Activated CD8-positive, alpha-beta memory T cell treated with anti-CD3 and anti-CD28 coated beads, Interleukin-2, amount 10 ng/mL, durations not matched to agents 7 days and 5 days (primary cell): ENCODE measurements at places on chromosomes 4 and X. TPM values are rescaled to one million over a fixed set of nuclear protein-coding genes. Genes with fewer than 3 reads are reported as not detected.

The ITIH6 gene
- not detected for total RNA-seq

The F8A3 gene
- total RNA-seq = 10.8 TPM

The WDFY3 gene
- total RNA-seq = 0.09 TPM

The PRDM8 gene
- 21.7 TPM for total RNA-seq

The PRSS12 gene
- total RNA-seq = not detected

The ADAMTS3 gene
- total RNA-seq = not detected

The TRIM75 gene
- total RNA-seq = not detected

DNA sequence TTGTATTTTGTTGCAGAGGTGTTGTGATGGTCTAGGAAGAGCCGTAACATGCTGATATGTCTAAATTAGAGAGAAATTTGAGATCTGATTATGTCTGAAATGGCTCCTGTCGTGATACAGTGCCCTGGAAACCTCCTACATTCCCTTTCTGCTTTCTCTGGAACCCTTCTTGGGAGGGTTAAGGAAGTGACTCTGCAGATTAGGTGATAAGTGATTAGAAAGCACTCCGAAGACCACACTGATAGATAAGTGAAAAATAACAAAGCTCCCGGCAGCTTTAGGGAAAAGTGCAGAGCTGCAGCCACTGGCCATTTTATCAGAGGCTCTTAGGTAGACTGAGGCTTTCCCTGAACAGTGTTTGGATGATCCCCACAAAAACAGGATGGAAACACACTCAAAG is 110.6 kb downstream of the MGST2 start:
- DNase-seq = no peak

DNA sequence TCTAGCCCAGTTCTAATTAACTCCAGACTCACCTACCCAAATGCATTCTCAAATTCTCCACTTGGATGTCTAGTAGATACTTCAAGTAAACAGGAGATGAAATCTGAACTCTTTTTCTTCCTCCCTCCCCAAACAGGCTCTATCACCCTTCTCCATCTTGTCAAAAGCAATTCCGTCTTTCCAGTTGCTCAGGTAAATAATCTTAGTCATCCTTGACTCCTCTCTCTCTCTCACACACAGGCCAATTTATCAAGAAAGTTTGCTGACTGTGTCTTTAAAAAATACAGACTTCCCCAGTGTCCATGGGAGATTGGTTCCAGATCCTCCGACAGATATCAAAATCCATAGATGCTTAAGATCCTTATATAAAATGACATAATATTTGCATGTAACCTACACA is 12.9 kb downstream of the TXK start:
- DNase-seq = no peak

GRCh38 chr4:81039351-81039972 is 9.0 kb downstream of the BMP3 start:
- no peak for DNase-seq

DNA sequence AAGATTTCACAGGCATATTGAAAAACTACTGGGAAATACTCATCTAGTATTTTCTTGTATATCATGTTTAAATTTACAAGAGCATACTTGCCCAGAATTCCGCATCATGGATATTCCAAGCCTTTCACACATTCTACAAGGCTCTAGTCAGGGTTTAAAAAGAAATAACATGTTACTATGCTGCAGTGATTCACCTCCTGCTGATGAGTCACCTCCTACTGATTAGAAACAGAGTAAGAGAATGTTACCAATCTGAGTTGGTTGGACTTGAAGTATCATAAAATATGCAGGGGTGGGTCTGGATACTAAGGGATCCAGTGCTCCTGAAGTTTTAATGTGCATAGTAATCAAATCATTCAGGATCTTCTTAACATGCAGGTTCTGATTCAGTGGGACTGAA is 192.0 kb upstream of the ANK2 start:
- no peak for DNase-seq

- DNase-seq = no peak
Measured at GRCh38 chr4:156894234-156894633, 77.4 kb downstream of the PDGFC start.

GRCh38 chrX:141176586-141177451 is at the start of gene LDOC1:
Gene LDOC1, minus strand, starts transcription at chrX:141177129. Its CDS starts 108 bp downstream, at chrX:141177021.
- peak; percentile 53 for DNase-seq

GRCh38 chr4:184734758-184735157 is 862 bp upstream of the CENPU start:
- no peak for DNase-seq

- DNase-seq = peak; percentile 91
Measured at GRCh38 chr4:40196724-40197281, at the start of gene RHOH. Gene RHOH, plus strand, starts transcription at chr4:40197031. Its CDS starts 46,356 bp downstream, at chr4:40243387.

DNA sequence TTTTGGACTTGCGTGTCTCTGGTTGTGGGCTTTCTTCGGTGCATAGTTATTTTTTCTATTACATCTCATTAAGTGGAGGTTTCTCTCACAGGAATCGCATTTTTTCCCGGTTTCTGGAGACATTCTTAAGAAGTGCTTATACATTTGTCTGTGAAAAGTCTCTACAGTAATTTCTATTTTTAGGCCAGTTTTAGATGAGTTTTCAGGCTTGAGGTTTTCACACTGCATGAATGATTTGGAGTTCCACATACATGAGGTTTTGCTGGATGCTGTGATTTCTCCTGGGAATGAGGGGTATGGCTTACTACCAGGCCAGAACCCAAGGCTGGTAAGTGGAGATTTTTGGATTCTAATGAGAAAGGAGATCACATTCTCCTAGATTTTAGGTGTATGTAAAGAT is 422.6 kb upstream of the SLIT2 start:
- no peak for DNase-seq

DNA sequence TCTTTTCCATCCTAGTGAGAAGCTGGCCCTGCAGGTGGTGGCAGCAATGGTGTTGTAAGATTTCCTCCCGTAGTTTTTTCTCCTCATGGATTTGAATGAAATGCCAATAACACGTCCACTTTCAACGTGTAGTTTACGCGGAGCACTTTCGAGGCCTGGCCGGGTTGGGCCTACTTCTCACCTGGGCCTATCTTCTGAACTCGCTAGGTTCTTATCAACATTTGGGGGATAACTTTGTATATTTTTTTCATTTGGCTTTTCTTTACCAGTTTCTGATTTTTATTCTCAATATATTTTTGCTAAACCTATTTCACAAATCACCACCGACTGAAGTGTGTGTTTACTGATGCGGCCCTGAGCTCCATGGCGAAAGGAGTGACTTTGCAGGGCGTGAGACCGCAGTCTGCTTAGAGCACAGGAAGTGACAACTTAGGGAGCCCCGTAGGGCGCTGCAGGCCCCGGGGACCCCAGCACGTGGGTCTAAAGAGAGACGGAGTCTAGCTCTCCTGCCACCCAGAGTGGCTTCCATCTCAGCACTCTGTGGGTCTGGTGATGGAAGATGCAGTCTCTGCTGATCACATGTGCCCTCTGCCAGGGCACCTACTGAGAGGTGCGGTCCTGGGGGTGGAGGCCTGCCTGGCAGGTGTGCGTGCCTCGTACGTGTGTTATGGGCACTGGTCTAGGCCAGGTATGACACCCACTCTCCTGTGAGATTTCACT is 29.1 kb downstream of the NELFA start:
- no peak for DNase-seq

DNA sequence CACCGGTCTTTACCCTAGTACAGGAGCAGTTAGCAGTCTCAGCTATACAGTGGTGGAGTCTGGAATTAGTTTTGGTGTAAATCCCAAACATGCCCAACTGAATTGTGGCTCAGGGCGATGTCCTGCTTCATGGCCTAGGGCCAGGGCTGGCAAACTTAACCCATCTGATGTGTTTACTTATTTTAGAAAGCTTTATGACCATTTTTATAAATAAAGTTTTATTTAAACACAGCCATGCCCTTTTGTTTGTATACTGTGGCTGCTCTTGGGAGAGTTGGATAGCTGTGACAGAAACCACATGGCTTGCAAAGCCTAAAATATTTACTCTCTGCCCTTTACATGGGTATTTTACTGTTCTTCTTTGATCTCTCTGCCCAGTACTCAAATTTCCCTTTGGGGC is 7.1 kb downstream of the FRMPD4 start:
- DNase-seq = no peak

DNA sequence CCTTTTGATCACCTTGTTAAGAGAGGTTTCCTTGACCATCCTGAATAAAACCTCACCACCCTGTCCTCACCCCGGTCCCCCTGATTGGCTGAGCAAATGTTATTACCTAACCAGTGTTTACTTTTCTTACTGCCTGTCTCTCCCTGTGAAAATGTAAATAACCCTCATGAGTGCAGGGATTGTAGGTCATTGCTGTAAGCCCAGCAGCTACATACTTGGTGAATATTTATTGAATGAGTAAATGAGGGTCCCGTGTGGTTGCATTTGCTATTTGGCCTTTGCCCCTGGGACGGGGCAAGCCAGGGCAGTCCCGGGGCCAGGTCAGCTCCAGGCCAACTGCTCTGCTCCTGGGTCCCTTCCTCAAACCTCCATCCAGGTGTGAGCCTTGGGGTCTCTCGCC is 55.5 kb upstream of the CLCN4 start:
- no peak for DNase-seq

- peak; percentile 54 for DNase-seq
Measured at GRCh38 chr4:139015948-139016471, 429 bp downstream of the NOCT start.

DNA sequence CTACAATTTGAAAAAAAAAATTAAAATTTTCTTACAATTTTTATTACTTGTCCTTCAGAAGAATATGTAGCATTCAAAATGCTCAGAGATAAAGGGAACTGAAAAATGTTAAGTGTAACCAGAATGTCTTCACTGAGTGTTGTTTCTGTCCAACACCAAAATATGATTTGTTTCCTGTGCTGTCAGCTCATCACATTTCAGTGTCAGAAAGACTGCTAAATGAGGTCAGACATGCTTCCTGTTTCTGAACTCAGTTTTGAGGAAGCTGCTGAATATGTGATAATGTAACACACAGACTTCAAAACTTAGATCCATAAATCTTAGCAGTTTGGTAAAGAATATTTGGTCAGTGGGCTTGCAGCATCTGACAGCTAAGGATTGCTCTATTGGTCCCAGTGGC is 1849.7 kb downstream of the PCDH7 start:
- no peak for DNase-seq

DNA sequence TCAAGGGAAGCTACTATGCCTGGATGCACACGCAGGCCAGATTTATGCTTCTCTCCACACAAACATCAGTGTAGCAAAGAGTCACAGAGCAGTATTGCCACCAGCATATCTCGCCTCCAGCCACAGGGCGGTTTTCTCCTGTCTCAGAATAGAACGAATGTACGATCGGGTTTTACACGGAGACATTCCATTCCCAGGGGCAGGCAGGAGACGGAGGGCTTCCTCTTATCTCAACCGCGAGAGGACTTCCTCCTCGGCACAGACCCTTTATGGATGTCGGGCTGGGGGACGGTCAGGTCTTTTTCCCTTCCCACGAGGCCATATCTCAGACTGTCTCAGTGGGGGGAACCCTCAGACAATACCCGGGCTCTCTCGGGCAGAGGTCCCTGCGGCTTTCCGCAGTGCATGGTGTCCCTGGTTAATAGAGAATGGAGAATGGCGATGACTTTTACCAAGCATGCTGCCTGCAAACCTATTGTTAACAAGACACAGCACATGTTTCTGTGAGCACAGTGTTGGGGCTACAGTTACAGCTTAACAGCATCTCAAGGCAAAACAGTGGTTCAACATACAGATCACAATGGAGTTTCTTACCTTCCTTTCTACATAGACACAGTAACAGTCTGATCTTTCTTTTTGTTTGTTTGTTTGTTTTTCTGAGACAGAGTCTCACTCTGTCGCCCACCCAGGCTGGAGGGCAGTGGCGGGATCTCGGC is 24.1 kb downstream of the CSF2RA start:
- no peak for DNase-seq

DNA sequence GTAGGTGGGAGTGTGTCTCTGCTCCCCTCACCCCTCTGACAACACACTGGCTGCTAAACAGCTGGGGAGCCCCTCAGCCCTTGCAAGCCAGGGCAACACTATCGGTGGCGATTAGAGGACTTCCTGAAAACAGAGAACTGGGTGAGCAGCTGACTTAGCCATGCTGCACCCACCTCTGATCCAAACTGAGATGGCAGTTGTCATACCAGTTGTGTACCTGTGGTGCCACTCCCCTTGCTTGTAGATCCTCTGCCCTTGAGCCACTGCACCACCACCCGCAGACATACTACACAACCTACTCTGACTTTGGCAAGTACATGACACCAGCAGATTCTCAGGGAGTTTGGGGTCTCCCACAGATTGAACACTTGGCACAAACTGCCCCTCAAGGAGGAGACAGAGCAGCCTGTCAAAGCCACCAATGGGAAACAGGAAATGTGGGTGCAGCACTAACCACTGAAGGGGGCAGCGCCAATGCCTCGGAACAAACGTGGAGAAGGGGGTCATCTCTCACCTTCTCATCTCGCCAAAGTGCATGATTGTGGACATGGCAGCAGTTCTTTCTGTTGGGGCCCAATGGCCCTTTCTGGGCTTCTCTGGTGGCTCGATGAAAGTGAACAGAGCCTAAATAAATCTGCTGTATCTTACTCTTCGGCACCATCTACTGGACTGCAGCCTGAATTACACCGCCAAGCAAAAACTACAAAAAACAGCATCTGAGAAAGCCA is 119.8 kb downstream of the NEK1 start:
- peak; percentile 56 for DNase-seq

DNA sequence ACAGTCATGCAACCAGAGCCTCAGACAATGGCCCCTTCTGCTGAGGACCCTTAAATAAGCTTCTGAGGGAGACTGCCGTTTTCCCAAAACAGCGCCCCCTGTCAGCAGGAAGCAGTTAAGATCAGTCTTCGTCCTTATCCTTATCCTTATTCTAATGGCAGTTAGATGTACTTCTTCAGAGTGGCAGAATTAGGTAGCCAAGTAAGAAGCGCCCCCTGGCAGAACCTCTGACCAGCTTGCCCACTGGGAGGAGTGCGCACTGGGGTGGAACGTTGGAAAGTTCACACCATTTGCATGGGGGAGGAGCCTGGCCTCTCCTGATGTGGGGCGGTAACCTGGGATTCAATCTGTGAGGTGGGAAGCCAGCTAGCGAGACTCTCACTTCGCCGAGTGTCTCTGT is 133.6 kb upstream of the QRFPR start:
- no peak for DNase-seq

DNA sequence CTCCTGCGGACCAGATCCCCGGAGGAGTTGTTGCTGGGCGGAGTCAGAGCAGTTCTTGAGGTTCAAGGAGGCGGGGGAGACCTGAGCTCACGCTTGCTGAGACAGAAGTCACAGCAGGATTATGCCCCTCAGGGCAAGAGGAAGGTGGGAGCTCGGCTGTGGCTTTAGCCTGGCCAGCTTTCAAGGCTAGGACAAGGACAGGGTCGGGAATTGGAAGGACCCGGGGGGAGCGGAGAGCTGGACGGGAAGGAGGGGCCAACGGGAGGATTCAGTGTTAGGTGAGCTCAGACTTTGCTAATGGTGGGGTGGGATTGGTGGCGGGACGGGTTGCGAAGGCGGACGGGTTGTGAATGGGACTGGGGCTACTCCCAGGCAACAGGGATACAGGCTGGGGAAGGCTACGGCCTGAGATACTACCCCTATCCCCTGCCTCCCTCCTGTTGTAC is at the start of gene RIBC1:
Gene RIBC1 (plus strand): TSS at position 13 of the 446 bp plus-strand sequence. CDS start 3,404 bp downstream, outside the sequence.
- no peak for DNase-seq

DNA sequence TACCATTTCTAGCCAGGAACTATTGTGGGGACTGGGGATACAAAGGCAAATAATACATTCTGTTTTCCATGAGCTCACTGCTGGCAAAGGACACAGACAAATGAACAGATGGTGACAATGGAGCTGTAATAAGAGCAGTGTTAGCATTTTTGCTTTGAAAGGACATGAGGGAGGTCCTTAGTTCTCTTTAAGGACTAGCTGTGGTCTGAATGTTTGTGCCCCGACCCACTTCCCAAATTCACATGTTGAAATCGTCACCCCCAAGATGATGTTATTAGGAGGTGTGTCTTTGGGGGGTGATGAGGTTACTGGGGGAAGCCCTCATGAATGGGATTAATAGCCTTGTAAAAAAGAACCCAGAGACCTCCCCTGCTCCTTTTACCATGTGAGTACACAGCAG is 30.3 kb downstream of the CCNG2 start:
- no peak for DNase-seq
